Placental pericyte (primary cell): ENCODE measurements at places on chromosomes 16 and 17. TPM values are rescaled to one million over a fixed set of nuclear protein-coding genes. Genes with fewer than 3 reads are reported as not detected.

NTN3 gene
- 0.14 and 0.22 TPM in 2 replicates for total RNA-seq

TBC1D26 gene
- not detected in 2 replicates for total RNA-seq

LDHD gene
- total RNA-seq: 0.29 and 1.5 TPM in 2 replicates

PCGF2 gene
- total RNA-seq: 4.6 and 12.5 TPM in 2 replicates

PEX12 gene
- total RNA-seq: 4.7 and 7.2 TPM in 2 replicates

P2RX5 gene
- total RNA-seq: 0.44 and 2.0 TPM in 2 replicates

ZNF689 gene
- total RNA-seq: 8.5 and 9.7 TPM in 2 replicates

SOX9 gene
- 2.8 and 33.6 TPM in 2 replicates for total RNA-seq

TBX2 gene
- 42.5 and 102 TPM in 2 replicates for total RNA-seq

CCL7 gene
- 0.44 and 3.4 TPM in 2 replicates for total RNA-seq

CYB561 gene
- total RNA-seq: 11.9 and 18.6 TPM in 2 replicates

SLC35G6 gene
- total RNA-seq: not detected in 2 replicates

CES3 gene
- total RNA-seq: 0.22 TPM in 1 of 2 replicates, not detected in the other

ACSM3 gene
- 0.14 and 0.22 TPM in 2 replicates for total RNA-seq

LPO gene
- total RNA-seq: 0.22 TPM in 1 of 2 replicates, not detected in the other

BCO1 gene
- not detected in 2 replicates for total RNA-seq

WDR59 gene
- total RNA-seq: 18.6 and 28.0 TPM in 2 replicates

ITGAL gene
- total RNA-seq: not detected in 2 replicates

CES1 gene
- total RNA-seq: 0.22 and 1.6 TPM in 2 replicates

SNAI3 gene
- total RNA-seq: 0.22 TPM in 1 of 2 replicates, not detected in the other

PTGES3L gene
- total RNA-seq: 0.66 and 1.9 TPM in 2 replicates

RPTOR gene
- total RNA-seq: 50.3 and 56.1 TPM in 2 replicates

PHF23 gene
- total RNA-seq: 46.1 and 64.1 TPM in 2 replicates

MT1A gene
- total RNA-seq: not detected in 2 replicates

ZP2 gene
- not detected in 2 replicates for total RNA-seq

TRIM47 gene
- 15.3 and 18.6 TPM in 2 replicates for total RNA-seq

CHD9NB gene
- total RNA-seq: 1.6 and 1.8 TPM in 2 replicates

C17orf107 gene
- total RNA-seq: 0.57 and 6.1 TPM in 2 replicates

MAP2K3 gene
- 11.6 and 32.5 TPM in 2 replicates for total RNA-seq

OTOA gene
- not detected in 2 replicates for total RNA-seq

OMG gene
- not detected in 2 replicates for total RNA-seq

WNT3 gene
- 1.7 and 2.6 TPM in 2 replicates for total RNA-seq

KARS1 gene
- total RNA-seq: 160 and 162 TPM in 2 replicates

PMFBP1 gene
- 0.29 TPM in 1 of 2 replicates, not detected in the other for total RNA-seq

GTF3C1 gene
- 63.9 and 117 TPM in 2 replicates for total RNA-seq

KRT39 gene
- 0.43 TPM in 1 of 2 replicates, not detected in the other for total RNA-seq

MMP25 gene
- total RNA-seq: not detected in 2 replicates

HAP1 gene
- 0.14 and 0.44 TPM in 2 replicates for total RNA-seq

NPIPB2 gene
- total RNA-seq: 2.6 and 5.5 TPM in 2 replicates

STARD3 gene
- 32.2 and 44.2 TPM in 2 replicates for total RNA-seq

HYDIN gene
- 0.14 and 0.22 TPM in 2 replicates for total RNA-seq

SLC52A1 gene
- total RNA-seq: 0.14 TPM in 1 of 2 replicates, not detected in the other

MYH11 gene
- under 0.01 TPM in 2 replicates for total RNA-seq

ATP2A1 gene
- total RNA-seq: 0.29 and 0.44 TPM in 2 replicates

DNAH9 gene
- not detected in 2 replicates for total RNA-seq

KRTAP3-2 gene
- not detected in 2 replicates for total RNA-seq

TP53TG3 gene
- 1.0 TPM in 1 of 2 replicates, not detected in the other for total RNA-seq

ZNRF1 gene
- 18.6 and 26.3 TPM in 2 replicates for total RNA-seq

PLD6 gene
- total RNA-seq: 3.4 and 4.8 TPM in 2 replicates

EPOP gene
- 0.86 and 0.88 TPM in 2 replicates for total RNA-seq

KRT20 gene
- total RNA-seq: not detected in 2 replicates
